ENCODE measurements at places on chromosomes 11 and 22.
A peak's percentile ranks its signal among the peaks of the same experiment; 100 is the strongest.

DNA sequence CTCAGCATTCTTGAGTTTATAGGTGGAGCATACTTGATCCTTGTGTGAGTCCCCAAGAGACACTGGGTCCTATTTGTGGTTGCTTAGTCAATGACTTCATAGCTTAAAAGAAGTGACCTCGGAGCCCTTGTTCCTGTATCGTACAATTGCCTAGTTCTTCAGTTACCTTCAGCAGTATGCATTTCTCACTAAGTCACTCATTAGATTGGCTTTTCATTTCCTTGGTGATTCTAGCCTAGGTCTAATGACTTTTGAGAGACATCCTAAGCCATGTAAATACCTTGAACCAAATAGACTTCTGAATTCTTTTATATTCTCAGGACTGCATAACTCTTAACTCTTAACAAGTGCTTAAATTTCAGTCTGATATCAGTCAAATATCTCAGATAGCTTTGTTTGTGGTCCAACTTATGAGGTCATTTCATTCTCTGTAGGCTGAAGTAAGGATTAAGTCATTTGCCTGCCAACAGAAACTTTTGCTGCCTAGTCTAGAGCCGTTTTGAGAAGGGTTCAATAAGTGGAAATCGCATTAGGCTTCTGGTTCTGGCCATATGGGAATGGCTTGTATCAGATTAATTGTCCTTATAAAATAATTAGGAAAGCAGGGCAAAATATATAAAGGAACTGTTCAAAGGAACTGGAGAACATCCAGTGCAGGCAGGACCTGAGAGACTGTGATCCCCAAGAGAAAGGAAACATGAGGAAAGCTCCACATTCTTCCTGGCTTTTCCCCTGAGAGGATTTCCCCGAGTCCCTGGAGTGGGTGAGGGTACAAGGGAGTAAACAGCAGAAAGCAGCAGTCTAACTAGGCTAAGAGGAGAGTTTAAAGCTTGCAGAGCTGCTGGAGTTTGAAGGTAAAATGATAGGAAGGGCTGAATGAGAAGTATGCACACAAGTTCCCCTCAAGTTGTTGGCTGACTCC is 39.9 kb downstream of the TRAF6 start:
- no peak for DNase-seq

DNA sequence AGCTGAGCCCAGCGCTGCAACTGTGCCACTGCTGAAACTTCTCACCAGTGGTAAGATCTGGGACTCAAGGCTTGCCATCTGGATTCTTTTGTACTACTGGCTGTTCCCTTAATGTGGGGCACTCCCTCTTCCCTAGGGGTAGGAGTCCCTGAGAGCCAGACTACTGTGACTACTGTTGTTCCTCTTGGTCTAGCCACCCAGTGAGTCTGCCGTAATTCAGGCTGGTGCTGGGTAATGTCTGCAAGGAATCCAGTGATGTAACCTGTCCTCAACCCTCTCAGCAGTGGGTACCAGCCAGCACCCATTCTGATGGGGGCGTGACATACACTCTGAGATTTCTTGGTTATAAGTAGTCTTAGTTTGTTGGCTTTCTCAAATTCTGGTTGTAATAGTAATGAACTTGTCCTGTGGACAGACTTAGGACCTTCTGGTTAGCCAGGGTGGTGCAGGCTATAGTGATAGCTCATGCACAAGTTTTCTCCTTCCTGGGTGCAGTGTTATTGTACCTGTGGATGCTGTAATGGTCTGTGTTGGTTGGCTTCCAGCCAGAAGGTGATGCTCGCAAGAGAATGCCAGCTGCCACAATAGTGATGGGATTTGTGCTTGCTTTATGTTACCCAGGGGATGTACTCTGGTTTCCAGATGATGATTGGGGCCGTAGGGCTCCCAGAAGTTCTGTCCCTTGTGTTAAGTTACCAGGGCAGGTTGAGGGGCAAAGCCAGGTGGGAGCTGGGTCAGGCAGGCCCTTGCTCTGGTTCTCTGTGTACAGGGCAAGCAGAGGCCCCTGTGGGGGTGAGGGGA is 65.5 kb downstream of the ARHGAP42 start:
- no peak for DNase-seq

DNA sequence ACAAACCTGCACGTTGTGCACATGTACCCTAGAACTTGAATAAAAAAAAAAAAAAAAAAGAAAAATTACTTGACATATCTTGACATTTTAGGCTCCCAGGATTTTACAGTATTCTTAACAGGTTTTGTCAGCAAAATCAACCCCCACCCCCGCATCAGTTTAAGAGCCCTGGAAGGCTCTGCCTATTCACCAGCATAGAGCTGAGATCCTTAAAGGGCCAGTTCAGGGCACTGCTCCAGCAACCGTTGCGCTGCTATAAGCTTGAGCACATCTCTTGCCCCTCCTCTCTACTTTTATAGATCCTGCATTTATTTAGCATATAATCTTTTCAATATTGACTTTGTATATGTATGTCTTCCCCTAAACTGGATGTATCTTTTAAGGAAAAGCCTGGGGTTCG is 697 bp upstream of the PAFAH1B2 start:
- DNase-seq = peak; percentile 75

DNA sequence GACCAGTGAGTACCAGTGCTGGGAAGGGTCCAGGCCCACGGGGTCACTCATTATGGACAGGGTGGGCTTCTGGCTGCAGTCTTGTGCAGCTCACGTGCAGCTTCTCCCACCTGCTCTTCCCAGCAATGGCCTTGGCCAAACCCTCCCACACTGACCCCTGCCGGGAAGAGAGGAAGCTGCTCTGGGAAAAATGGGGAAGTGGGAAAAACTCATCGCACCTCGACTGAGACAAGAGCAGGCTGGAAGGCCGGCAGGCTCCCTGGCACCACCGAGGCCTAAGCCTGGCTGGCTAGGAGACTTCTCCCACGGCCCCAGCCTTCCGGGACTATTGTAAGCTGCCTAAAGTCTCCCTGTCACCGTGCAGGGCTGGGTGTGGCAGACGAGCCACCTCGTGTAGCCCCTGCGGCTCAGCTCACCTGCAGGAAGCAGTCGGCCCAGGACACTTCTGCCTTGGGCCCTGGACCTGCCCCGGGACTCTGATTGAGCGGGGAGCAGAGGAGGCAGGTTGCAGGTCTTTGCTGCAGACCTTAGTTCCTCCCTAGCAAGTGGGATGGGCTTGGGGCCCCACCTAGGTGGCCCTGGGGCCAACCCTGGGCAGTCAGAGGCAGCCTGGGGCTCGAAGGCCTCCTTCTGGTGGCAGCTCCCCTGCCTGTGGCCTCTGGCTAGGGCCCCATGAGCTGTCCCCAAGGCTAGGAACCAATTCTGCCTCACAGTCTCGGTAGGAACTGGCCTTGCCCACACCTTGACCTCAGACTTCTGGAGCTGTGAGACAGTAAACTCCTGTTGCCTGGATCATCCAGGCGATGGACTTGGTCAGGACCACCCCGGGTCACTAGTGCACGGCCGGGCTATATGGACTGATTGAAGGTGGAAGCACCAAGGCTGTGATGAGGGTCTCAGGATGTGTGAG is 23.1 kb downstream of the MRGPRG start:
- DNase-seq = no peak

DNA sequence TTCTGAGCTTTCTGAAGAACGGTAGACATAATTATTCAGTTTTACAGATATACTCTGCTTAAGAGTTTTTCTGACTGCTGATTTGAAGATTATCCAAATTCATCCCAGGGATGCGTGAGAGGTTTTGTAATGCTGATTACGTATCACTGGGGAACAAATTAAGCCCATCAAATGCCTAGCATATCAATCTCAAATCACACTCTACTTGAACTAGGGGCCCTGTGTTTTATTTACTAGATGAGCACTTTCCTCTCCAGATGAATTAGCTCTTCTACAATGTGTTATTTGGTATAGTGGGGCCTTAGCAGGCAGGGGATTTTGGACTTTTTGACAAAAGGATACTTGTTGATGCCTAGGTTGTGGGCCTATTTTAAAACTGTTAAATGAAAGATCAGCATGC is 177.9 kb downstream of the JRKL start:
- no peak for DNase-seq

GRCh38 chr11:97454988-97455387 is 1065.2 kb downstream of the JRKL start:
- peak; percentile 29 for DNase-seq

DNA sequence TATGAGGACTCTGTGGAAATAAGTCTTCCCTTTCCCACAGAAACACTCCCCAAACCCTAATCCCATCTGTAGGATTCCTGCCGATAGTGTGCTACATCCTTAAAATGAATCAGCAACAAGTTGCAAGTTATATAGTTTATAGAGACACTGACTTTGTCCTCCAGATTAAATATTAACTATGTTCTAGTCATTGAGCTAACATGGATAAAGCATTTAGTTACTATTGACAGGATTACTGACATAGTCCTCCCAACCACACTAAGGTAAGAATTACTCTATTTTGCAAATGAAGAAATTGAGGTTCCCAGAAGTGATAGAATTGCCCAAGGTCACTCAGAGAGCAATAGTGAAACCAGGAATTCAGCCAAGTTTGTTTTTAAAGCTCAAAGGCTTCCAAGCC is 1.9 kb downstream of the OR52M1 start:
- no peak for DNase-seq

DNA sequence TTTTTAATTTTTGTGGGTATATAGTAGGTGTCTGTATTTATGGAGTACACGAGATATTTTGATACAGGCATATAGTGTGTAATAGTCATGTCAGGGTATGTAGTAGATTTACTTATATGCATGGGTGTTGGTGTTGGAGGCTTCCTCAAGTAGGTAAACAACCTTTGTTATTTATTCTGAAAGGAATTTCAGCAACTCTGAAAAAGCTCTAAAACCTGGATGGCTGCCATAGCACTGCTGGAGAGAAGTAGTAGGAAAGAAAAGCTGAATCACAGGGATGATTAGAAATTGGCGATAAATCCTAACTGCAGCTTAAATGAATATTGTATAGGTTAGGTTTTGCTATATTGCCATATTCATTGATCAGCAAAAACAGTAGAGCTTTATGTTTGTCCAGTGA is 44.4 kb upstream of the ST14 start:
- DNase-seq = no peak

DNA sequence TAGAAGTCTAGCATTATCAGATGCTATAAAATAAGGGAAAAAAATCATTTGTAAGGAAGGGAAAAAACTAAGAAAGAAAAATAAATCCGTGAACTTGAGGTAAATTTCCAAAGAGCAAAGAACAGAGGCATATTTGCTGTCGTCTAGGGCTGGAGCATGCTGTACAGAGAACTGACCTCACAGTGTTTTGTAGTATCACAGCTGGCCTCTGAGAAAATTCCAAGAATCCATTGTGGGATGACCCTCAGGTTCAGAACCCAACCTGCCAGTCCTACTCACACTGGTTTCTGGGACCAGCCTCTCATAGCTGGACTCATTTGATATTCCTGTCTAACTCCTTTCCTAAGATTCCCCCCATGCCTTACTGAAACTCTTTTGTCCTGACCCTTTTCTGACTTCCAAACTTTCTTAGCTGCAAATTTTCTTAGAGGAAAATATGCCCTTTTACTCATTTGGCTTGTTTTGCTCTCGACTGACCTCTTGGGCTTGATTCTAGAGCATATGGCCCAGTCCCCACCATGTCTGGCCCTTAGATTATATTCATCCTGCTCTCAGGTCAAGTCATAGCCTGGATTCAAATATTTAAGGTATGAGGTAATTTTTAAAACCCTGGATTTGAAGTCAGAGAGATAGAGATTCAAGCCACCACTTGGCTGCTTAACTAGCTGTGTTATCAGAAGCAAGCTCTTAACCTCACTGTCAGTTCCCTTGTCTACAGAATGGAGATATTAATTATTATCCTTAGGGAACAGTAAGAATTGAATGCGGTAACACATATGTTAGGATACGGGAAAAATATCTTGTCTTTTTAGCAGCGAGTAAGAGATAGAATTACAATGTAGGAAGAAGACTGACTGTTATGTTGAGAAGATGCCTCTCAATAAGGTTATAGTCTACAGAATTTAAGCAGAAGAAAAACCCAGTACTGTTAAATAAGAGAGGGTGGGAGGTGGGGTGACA is 89.7 kb upstream of the KCNA4 start:
- no peak for DNase-seq

DNA sequence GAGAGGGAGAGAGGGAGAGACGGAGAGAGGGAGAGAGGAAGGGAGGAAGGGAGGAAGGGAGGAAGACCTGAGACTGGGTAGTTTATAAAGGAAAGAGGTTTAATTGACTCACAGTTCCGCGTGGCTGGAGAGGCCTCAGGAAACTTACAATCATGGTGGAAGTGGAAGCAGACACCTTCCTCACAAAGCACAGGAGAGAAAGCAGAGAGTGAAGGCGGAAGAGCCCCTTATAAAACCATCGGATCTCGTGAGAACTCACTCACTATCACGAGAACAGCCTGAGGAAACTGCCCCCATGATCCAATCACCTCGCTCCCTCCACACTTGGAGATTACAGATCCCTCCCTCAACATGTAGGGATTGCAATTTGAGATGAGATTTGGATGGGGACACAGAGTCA is 12.2 kb upstream of the CARS1 start:
- DNase-seq = no peak

GRCh38 chr22:33579448-33580093 is 340.7 kb downstream of the LARGE1 start:
- peak; percentile 55 for DNase-seq

DNA sequence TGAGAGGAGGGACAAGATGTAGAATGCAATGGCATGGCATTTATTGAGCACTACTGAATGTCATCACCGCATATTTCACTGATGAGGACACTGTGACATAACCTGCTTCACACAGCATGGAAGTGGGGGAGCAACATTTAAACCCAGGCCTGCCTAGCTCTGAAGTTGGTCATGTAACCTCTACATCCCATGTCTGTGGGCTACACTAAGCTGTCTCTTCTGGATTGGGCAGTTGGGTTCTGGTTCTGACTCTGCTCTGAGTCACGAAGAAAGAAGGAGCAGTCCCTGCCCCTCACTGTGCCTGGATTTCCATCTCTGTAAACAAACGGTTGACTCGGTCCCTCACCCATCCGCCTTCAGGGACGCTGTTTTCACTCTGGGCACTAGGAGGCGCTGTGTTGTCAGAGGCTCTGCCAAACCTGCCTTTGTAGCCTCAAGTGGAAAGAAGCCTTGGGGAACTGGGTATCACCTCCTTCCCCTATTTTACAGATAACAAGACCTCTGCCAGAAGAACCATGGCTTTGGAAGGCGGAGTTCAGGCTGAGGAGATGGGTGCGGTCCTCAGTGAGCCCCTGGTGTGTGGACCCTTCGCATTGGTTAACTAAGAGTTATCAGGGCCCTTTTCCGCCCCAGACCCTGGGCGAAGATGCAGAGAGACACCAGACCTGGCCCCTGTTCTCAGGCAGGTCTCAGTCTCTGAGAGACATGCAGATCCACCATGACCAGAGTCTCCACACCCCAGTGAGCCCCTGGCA is 12.7 kb upstream of the ARHGEF17 start:
- DNase-seq = peak; percentile 84

DNA sequence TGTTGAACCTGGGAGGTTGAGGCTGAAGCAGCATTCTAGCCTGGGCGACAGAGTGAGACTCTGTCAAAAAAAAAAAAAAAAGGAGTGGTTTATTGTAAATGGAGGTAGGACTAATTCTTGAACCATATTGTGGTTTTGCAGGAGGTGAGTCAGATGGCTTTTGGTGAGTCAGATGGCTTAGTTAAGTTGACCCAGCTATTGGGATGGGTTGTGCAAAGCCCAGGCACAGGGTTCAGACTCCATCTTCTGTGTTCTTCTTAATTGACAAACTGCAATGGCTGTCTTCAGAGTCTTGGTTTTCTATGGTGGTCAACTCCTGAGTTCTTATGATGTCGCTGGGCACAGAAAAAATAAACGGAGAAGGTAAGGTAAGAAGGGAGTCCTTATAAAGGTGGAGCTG is 182.7 kb downstream of the ADAMTS15 start:
- DNase-seq = no peak

GRCh38 chr11:69518081-69518950 is 36.9 kb downstream of the LINC01488 start:
- no peak for DNase-seq

Data from RPMI8226 (cell line).